GM20000 (cell line): ENCODE measurements at places on chromosomes 3 and 15.

DNA sequence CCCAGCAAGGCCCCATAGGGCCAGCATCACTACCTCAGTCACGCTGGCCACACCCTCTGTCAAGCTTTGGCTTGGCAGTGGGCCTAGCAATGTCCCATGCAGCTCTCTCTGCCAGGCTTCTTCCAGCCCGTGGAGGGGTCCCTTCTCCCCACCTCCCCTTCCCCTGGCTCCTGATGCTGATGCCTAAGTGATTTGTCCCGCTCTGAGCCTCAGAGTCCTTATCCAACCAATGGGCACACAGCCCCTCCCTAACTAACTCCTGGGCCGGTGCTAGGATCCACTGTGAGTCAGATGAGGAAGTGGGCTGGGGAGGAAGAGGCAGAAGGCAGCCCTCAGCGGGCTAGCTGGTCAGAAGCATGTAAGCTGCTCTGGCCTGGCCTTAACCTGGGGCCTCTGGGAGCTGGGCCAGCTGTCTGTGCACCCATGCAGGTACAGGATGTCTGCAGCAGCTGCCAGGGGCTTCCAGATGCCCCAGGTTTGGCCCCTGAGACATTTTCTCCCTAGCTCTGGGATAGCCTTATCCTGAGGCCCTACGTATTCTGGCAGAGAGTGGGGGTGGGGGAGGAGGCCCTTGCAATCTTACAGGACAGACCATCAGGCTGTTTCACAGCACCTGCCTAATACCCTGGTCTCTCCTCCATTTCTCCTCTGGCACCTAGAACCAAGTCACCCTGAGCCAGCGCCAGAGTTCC is 740 bp upstream of the ZBTB47 start:
- peak; percentile 59 for DNase-seq

DNA sequence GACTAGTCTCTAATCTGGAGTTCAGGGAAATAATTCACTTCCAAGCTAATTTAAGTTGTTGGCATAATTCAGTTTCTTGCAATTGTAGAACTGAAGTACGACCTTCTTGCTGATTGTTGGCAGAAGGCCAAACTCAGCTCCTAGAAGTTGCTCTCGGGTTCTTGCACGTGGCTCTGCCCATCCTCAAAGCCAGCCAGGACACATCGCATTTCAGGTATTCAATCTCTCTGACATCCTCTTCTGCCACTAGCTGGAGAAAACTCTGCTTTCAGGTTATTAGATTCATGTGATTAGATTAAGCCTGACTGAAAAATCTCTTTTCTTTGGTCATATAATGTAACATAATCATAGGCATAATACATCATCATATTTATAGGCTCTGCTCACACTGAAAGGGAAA is 362.0 kb downstream of the ZPLD1 start:
- DNase-seq, result no peak

DNA sequence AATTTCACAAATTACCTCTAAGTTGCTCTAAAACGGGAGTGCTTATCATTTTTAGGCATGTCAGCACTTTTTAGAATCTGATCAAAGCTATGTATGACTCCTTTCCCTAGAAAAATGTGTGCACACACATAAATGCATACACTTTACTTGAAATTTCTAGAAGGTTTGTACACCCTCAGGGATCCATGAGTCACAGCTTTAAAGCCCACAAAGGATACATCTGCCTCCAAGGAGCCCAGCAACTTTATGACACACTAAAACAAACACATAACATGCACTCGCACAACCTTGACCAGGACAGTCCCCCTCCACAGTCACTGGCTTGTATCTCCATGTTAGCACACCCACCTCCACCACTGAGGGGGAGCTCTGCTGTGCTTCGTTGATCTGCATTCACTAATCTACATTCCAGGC is 722.0 kb upstream of the CFAP20DC start:
- DNase-seq, result no peak

- no peak for DNase-seq
Measured at GRCh38 chr3:167116120-167116922, 263.8 kb downstream of the ZBBX start.

GRCh38 chr3:112654492-112654891 is 13.5 kb upstream of the CCDC80 start:
- DNase-seq, result no peak

DNA sequence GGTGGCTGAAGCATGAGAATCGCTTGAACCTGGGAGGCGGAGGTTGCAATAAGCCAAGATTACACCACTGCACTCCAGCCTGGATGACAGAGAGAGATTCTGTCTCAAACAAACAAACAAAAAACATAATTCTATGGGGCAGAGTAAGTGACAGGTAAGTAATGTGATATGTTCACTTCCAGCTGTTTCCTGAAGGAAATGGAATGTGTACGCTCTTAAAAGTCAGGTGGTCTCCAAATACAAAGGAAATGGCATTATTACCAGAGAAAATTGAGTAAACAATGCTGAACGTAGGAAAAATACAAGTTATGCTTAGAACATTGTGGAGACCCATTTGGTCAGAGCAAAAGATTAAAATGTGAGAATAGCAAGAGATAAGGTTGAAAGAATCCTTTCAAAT is 278.5 kb downstream of the SCAPER start:
- DNase-seq, result no peak

DNA sequence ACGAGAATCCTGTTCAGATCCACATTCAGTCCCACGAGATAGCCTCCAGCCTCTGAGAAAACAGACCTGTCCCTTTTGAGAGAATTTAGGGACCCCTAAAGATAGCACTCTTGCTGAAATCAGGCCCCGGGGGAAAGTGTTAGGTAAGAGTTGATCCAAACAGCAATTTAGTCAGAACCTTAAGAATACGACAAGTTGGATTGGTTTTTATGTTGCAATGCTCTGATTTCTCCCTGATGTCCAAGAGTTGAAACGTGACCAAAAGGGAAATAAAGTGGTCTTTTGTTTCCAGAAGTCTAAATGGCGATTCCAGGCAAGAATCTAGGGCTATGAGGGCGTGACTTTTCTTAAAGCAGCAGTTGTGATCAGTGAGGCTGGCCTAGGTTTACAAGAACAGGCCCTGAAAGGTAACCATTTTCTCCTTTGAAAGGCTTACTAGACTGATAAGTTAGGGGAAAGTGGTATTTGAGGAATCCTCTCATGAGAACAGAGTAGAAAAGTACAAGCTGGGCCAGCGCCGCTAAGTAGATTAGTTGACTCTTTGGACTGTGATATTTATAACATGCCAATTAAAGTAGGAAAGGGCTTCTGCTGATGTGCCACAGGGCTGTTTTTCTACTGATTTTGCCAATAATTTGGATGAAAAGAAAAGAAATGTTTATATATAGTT is 4.9 kb downstream of the MAN2A2 start:
- DNase-seq, result no peak

- no peak for DNase-seq
Measured at GRCh38 chr3:31025541-31025940, 131.1 kb upstream of the GADL1 start.

DNA sequence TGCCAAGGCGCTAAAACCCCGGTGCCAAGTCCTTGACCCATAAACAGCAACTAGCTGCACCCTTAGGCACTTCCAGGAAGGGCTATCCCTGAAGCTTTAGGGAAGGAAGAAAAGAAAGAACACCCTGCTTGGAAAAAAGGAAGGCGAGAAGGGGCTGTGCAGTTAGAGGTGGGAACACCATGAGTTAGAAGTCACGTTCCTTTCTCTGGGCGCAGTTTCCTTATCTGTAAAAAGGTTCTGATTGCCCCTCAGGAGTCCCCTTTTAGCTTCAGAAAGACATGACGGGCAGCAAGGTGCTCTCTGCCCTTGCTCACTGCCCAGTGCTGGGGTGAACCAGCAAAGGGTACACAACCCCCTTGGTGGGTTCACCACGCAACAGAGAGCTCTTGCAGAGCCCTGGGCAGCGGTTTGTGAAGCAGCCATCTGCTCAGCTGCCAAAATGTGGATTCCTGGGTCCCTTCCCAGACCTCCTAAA is 798 bp downstream of the GCHFR start:
- DNase-seq, result no peak
